ENCODE measurements at places on chromosomes 2 and 18. TPM values are rescaled to one million over a fixed set of nuclear protein-coding genes. Genes with fewer than 3 reads are reported as not detected.

DNA sequence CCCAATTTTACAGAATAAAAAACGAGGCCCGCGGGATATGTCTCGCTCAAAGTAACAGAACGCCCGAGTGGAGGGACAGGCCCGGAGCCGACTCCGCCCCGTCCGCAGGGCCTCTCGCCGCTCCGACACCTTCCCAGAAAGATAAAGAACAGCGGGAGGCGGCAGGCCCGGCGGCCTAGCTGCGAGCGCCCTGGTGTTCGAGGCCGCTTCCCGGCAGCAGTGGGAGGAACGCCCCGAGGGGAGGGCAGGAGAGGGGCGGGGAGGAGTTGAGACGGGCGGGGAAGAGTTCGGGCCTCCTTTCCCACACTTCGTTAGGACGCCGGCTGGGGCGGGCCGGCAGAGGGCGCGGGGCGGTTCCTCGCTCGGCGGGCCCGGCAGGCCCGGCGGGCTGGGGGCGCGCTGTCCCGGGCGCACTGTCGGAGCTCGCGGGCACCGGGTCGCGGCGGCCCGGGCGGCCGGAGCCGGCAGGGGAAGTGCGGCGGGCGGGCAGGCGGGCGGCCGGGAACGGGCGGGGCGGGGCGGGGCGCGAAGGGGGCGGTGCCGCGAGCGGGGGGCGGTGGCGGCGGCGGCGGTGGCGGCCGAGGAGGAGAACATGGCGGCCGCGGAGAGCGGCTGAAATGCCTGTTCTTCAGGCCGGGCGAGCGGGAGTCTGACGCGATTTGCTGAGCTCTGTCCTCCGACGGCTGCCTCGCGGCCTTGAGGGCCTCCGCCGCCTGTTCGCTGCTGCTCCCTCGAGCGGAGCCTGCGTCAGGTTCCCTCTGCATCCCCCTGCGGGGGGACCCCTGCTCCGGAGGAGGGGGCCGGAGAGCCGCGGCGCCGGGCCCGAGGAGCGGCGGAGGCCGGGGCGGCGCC is at the start of gene NCOA1:
NCOA1 (plus strand) TSS at position 565 of the 852 bp plus-strand sequence. CDS start 167,424 bp downstream, outside the sequence.
- peak; percentile 84 for DNase-seq

DNA sequence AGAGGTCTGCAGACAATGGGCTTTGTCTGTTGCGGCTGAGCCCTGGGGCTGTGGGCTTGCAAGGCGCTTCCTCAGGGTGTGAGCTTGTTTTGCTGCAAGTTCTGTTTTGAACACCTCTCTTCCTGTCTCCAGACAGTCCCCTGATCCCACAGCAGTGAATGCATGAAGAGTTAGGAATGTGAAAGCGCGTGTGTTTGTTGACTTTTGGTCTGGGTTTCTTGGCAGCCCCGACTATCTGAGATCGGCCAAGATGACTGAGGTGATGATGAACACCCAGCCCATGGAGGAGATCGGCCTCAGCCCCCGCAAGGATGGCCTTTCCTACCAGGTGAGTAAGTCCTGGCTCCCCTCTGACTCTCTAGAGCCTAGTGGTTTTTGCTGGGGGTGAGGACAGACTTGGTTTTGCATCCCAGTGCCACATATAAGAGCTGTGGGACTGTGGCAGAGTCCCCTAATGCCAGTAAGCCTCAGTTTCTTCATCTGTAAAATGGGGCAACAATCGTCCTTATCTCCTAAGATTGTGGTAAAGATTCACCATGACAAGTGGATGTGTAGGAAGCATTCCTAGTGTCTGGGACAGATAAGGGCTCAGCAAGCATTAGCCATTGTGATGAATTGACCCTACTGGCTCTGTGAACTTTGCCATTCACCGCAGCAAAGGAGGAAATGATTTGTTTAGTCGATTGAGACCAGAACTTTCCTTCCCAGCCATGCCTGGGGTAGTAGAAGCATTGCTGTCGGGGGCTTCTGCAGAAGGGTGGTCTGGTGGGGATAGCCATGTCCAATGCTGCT is 3.0 kb downstream of the LBH start:
- peak; percentile 78 for DNase-seq

GRCh38 chr18:22606563-22607283 is 189.0 kb upstream of the CTAGE1 start:
- no peak for DNase-seq

GRCh38 chr18:50092245-50092805 is 102.6 kb downstream of the MYO5B start:
- DNase-seq: no peak

GRCh38 chr2:37851828-37852584 is 73.1 kb upstream of the RMDN2 start:
- DNase-seq: no peak

DNA sequence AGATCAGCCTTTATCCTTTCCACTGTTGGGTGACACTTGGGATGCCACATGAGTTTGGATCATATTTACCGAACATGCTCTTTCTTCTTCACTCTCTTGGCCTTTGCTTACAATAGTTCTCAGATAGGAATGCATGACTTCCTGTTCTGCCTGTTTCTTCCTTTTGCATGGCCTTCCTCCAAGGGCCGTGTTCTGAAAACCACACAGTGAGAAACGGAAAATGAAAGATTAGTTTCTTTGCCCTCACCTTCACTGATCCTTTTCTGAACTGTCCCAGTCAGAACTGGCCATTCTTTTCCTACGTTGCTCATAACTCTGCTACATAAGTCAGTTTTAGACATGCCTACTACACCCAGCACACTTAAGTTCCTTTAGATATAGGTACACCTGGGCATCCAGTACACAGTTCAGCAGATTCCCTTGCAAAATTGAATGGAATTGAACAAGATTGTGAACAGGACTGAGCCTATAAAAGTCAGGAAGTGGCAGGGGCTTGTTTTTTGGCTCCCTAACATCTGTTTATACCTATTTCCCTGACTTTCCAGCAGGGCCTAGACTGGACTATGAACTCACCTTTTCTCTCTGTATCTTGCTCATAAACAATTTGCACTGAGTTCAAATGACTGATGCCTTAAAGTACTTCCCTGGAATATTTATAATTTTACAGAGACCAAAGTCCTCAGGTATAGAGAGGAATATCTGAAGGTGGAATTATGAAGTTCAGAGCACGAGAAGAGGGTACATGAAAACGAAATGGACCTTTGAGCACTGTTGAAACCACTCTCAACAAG is 186.4 kb upstream of the ST6GAL2 start:
- DNase-seq: no peak

GRCh38 chr2:200747668-200748618 is 63.8 kb upstream of the BZW1 start:
- no peak for DNase-seq

- DNase-seq: no peak
Observed at GRCh38 chr2:169018390-169018789, 12.7 kb downstream of the ABCB11 start.

The RETSAT gene
- 19.0 TPM for total RNA-seq

The DNAH6 gene
- 0.61 TPM for total RNA-seq

The TDRD15 gene
- not detected for total RNA-seq

The LOXL3 gene
- total RNA-seq: not detected
